CD4-positive, alpha-beta T cell treated with Interleukin-10 for 1 hour (primary cell): ENCODE measurements at places on chromosomes 16 and 17.

DNA sequence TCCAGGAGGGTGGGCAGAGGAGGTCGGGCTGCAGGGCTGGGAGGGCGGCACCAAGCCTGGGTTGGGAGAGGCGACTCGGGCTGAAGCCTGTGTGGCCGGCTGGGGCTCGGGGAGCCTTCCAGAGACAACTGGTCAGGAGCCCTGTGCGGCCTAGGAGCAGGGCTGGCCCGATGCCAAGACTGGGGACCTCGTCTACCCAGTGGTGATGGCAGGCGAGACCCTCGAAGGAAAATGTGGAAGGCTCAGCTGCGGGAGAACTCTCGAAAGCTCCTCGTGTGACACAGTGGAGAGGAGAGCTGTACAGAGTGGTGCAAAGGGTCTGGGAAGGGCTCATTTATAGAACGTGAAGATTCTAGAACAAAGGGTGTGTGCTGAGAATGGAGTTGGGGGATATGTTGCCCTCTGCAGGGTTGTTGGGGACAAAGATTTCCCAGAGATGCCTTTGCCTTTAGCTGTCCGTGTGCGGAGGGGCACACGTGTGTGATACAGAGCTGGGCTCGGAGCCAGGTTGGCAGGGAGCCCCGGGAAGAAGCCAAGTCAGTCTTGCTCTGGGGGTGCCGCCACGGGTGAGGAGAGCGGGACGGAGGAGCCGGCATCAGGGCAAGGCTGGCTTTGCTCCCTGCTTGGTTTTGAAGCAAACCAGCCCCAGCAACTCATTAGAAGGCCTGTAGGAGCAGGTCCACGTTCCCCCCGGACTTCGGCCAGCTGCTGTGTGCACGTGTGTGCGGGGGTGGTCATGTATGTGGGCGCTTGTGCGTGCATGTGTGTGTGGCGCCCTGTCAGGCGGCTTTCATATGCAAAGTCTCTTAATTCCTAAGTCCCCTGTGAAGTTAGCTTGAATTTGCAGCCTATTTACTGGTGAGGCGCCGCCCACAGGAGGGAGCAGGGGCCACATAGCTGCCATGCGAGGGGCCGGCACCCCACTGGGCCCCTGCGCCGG, 132.4 kb upstream of the CHMP6 start:
- DNase-seq, result no peak

DNA sequence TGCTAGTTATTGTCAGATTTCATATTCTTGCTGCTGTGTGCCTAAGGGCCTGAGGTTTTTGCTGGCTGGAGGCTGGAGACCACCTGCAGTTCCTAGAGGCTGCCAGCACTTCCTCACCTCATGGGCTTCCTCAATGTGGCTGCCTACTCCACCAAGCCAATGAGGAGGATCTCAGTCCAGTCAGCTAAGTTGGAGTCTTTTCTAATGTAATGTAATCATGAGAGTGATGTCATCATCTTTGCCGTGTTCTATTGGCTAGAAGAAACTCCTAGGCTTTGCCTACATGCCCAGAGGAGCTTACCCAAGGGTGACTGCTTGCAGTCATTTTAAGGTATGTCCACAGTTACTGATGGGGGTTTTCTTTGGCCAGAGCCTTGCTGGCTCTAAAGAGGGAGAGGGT, 53.0 kb downstream of the SOCS3 start:
- DNase-seq, result no peak

GRCh38 chr17:1122533-1123392, 57.0 kb downstream of the ABR start:
- DNase-seq, result peak; percentile 86

GRCh38 chr17:39380144-39380543, 21.3 kb downstream of the FBXL20 start:
- no peak for DNase-seq

DNA sequence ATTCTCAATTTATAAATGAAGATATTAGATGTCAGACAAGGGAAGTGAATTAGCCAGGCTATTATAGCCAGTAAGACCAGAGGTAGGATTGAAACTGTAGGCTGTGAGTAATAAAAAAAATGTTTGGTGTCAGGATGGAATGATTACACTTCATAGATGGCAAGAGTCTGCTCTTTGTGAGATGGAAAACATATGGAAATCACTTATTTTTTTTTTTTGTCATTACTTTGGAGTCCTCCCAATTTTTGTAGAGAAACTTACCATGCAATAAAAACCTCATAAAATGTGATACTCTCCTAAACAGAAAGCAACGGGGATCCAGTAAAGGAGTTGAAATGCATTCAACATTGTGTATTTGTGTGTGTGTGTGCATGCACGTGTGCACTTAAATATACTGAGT, 532.7 kb upstream of the CDH8 start:
- no peak for DNase-seq

DNA sequence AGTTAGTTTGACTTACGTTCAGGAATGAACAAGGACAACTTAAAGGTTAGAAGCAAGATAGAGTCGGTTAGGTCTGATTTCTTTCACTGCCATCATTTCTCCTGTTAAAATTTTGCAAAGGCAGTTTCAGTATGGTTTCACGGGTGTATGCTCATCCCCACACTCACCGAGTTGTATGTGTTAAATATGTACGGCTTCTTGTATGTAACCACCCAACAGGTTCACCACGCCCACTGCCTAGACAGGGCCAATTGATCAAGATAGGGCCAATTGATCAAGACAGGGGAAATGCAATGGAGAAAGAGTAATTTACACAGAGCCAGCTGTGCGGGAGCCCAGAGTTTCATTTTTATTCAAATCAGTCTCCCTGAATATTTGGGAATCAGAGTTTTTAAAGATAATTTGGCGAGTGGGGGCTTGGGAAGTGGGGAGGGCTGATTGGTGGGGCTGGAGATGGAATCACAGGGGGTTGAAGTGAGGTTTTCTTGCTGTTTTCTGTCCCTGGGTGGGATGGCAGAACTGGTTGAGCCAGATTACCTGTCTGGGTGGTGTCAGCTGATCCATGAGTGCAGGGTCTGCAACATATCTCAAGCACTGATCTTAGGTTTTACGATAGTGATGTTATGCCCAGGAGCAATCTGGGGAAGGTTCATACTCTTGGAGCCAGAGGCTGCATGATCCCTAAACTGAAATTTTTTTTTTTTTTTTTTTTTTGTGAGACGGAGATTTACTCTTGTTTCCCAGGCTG, 62.4 kb upstream of the PLCG2 start:
- peak; percentile 58 for DNase-seq

DNA sequence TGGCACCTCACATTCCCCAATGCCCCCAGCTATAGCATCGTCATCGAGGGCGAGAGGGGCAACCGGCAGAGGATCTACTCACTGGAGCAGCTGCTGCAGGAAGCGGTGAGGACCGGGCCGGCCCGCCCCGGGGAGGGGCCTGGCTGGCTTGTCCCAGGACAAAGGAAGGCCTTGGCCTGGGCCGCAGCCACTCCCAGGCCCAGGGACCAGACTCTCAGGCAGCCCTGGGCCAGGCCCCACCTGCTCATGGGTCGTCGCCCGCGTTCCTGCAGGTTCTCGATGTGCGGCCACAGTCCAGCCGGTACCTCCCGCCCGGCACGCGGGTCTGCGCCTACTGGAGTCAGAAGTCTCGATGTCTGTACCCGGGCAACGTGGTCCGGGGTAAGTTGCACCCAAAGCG, 53.4 kb downstream of the ACTG1 start:
- no peak for DNase-seq

- no peak for DNase-seq
These were observed 84.0 kb downstream of the MSI2 start for GRCh38 chr17:57340160-57340981.

- no peak for DNase-seq
These were observed 71.7 kb downstream of the SHCBP1 start for GRCh38 chr16:46549477-46549876.

GRCh38 chr16:52436339-52437276, 110.3 kb downstream of the TOX3 start:
- no peak for DNase-seq

DNA sequence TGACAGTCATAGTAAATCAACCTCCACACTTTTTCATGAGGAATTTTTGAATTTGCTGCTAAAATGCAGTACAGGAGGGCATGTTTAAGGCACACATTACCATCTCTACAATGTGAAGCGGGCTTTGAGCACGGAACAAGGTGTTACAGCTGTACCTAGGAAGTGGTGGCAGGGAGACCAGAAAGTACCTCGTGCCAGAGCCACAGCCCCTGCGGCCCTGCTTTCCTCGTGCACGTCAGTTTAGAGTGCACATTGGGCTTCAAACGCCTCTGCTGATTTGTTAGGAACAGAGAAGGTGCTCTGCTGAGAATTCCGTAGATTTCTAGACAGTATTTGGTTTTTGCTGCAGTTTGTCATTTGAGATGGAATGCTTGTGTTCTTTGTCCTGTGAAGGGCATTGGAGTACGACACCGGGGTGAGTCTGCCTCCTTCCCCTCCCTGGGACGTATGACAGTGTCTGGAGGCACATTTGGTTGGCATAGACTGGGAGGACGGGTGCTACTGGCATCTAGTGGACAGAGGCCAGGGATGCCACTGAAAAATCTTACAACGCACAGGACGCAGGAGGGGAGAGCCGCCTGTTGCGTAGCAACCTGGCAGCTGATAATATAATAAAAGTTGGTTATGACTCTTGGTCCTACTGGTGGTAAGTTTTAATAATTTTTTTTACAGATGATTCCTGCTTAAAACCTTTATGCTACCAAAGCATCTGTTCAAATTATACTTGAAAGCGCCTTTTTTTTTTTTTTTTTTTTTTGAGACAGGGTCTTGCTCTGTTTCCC, 9.1 kb downstream of the FOXK2 start:
- DNase-seq, result no peak

DNA sequence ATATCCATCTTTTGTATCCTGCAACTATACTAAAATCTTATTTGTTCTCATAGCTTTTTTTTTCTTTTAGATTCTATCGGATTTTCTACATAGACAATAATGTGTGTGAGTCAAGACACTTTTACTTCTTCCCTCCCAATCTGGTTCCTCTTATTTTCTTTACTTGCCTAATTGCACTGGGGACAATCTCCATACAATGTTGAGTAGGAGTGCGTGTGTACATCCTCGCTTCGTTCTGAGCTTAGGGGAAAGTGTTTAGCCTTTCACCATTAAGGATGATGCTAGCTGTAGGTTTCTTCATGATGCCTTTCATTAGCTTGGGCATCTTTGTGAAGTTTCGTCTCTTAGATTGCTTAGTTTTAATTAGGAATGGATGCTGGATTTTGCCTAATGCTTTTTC, 2.9 kb downstream of the SPATA32 start:
- DNase-seq, result no peak

DNA sequence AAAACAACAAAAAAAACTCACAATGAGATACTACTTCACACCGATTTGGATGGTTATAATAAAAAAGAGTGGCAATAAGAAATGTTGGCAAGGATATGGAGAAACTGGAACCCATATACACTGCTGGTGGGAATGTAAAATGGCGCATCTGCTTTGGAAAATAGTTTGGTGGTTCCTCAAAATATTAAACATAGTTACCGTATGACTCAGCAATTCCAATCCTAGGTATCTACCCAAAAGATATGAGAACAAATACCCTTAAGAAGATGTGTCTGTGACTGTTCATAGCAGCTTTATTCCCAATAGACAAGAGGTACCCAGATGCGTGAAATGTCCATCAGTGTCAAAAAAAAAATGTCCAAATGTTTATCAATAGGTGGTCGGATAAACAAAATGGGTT, 7.2 kb downstream of the CPPED1 start:
- DNase-seq, result no peak

- no peak for DNase-seq
These were observed 7.0 kb downstream of the TMIGD1 start for GRCh38 chr17:30326809-30327208.

GRCh38 chr16:66653581-66654350, 42.8 kb downstream of the CMTM4 start:
- DNase-seq, result no peak

DNA sequence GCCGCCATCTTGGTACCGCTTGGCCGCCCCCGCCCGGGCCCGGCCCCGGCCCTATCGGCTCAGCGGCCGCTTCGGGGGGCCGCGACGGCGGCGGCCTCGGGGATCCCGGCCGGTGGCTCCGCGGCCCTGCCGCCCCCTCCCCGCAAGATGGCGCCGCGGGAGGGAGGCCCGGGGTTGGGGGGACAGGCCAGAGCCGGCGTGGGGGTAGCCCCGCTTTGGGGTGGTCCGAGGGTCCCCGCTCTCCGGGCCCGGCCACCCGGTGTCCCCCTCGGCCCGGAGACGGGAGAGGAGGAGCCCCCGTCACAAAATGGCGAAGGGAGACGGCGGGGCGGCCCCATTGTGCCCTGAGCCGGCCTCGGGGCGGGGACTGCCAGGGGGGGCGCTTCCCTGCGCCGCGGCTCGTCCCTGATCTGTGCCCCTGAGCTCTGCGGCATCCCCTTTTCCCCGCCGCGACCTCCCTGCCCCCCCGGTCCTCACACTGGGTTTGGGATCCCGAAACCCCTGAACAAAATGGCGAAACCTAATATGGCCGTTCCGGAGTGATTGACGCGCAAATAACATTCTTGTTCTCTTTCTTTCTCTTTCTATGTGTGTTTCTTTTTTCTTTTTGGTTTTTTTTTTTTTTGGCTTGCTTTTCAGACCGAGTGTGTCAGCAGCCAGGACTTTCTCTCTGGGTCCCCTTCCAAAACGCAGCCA, 986 bp downstream of the HAPSTR1 start:
- peak; percentile 57 for DNase-seq

DNA sequence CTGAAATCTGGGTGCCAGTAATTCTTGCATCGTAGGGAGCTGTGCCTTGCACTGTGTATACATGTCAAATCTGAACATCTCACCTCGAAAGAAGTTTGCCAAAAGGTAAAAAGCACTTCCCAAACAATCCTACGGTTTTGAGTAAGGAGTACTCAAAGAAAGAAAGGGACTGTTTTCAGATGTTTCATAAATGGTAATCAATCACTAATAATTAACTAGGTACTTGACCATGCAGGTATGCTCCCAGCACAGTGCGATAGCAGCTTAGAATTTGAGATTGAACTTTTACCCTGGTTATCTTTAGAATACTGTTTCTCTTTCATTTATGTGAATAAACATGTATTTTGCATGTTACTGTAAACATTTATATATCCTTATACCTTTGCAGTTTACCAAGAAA, 39.0 kb downstream of the PRKCA start:
- DNase-seq, result no peak

DNA sequence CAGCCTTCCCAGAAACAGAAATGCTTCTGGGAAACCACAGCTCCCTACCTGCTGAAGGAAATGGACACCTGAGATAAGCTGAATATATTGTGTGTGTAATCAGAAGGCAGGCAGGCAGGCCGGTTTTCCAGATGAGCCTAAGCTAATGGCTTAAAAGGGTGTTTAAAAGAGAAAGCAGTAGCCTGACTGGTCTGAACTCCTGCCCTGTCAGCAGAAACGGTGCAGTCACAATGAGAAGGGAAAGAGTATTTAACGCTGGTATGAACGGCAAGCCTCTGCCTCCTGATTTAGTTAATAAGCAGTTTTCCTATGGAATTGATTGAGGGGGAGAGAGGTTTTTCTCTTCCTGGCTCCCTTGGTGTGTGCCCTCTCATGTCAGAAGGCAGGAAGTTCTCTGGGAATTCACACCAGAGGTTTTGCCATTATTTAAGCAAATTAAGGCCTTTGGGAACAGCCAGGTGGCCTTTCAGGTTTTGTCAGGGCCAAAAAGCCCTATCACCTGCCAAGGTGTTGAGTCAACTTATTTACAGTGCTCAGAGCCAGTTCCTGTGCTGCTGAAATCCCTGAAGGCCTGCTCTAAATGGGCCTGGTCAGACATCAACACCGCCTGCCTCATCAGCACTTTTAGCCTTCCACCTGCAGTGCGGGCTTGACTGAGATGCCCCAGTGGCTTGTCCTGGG, 41.6 kb downstream of the CDH1 start:
- no peak for DNase-seq

- no peak for DNase-seq
These were observed 1.9 kb upstream of the LCMT1 start for GRCh38 chr16:25109643-25110042.

- DNase-seq, result no peak
These were observed 19.8 kb upstream of the NF1 start for GRCh38 chr17:31074772-31075555.
